Activated T-cell treated with anti-CD3 and anti-CD28 coated beads, Interleukin-2, amount 50 U/mL, for 1 hour (primary cell): ENCODE measurements at places on chromosomes 1 and 21.

DNA sequence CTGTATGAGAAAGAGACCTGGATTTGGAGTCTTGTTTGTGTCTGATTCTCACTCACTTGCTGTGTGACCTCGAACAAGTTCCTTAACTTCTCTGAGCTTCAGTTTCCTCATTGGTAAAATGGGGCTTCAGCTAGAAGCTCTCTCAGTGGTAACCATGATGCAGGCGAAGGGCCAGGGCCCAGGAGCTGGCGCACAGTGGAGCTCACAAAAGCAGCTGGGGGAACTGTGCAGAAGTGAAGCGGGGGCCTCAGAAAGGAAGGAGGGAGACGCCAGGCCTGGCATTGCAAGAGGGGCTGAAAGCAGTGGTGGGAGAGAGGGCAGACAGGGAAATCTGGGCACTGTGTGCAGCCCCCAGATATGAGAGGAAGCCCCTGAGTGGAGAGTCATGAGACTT, 88.9 kb upstream of the RUNX3 start:
- DNase-seq, result no peak

DNA sequence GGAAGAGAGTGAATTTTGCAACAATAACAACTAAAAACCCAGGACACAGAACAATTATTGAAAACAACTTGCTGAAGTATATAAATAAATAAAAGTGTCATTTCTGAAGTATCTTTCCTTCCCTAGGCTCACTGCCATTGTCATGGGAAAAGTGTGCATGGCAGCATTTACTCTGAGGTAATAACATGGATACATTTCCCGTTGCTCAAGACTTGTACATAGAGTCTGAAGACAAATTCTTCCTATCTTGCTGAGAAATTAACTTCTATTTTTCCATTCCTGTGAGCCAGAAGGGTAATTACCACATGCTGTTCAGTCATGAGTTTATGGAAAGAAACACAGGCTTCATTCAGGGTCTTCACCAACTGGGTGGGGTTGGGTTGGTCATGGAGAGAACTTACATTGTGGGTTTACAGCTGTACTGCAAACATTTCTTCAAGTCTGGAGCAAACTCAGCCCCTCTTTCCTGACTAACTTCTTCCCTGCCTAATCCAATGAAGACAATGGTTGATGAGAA, 32.2 kb downstream of the ST6GALNAC3 start:
- no peak for DNase-seq

GRCh38 chr1:37233606-37234005, 199.3 kb upstream of the GRIK3 start:
- no peak for DNase-seq

DNA sequence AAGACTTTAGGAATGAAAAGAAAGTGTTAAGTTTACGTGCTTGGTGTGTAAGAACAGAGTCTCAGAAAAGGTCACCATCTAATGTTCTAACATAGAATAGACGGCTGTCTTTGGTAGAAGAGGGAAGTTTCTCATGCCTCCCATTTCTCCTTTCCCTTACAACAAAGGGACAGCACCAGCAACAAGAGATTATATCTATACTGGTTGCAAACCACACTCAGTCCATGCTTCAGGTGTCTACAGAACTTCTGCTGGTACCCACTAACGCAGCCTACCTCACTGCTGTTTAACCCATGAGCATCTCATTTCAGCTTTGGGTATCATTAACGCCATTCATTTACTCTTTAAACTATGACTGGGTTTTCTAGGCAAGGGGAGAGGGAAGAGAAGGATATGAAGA, 9.2 kb upstream of the ITPKB start:
- no peak for DNase-seq

- DNase-seq, result no peak
Measured at GRCh38 chr21:46468108-46468774, 9.6 kb downstream of the DIP2A start.

GRCh38 chr1:231814521-231814920, 187.9 kb downstream of the DISC1 start:
- no peak for DNase-seq

- DNase-seq, result no peak
Measured at GRCh38 chr21:43934716-43935705, 70.0 kb downstream of the AGPAT3 start.

GRCh38 chr1:92482665-92483609, 3.8 kb downstream of the GFI1 start:
- DNase-seq, result peak; percentile 58

GRCh38 chr1:62228883-62229187, 34.2 kb downstream of the L1TD1 start:
- DNase-seq, result no peak

GRCh38 chr1:231527586-231528171, 790 bp upstream of the TSNAX start:
- DNase-seq, result no peak

- no peak for DNase-seq
Measured at GRCh38 chr1:172179918-172180317, 240.6 kb upstream of the C1orf105 start.

GRCh38 chr1:114003431-114003830, 24.2 kb downstream of the OLFML3 start:
- no peak for DNase-seq

DNA sequence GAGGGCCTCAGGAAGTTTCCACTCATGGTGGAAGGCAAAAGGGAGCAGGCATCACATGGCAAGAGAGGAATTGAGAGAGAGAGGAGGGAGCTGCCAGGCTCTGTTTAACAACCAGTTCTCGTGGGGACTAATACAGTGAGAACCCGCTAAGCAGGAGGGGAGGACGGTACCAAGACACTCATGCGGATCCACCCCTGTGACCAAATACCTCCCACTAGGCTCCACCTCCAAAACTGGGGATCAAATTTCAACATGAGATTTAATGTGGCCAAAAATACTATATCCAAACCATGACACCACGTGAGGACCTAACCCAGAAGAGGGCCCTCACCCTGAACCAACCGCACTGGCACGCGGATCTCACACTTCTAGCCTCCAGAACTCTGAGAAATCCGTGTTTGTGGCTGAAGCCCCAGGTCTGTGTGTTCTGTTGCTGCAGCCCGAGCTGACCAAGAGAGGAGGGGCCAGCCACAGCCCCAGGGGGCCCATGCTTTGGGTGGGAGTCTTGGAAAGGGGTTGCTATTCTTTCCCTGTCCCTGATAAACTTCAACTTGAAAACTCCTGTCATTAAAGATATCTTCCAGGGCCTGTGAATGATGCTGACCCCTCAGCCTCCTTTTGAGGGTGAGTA, 32.0 kb downstream of the TRIM67 start:
- DNase-seq, result no peak

DNA sequence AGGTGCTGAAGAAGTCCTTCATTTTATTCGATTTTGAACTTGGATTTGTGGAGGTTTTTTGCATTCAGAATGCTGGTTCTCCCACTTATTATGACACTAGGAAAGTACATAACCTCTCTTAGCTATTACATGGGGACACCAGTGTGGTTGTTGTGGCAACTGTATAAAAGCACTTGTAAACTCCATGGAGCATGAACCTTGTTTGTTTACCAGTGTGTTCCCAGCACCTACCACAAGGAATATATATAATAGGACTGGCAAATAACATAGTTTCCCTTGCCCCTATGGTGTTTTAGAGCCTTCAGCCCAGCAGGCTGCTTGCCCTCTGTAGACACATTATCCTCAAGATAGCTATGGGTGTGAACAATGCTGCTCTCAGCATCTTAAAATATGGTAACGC, 43.1 kb downstream of the RASSF5 start:
- no peak for DNase-seq

DNA sequence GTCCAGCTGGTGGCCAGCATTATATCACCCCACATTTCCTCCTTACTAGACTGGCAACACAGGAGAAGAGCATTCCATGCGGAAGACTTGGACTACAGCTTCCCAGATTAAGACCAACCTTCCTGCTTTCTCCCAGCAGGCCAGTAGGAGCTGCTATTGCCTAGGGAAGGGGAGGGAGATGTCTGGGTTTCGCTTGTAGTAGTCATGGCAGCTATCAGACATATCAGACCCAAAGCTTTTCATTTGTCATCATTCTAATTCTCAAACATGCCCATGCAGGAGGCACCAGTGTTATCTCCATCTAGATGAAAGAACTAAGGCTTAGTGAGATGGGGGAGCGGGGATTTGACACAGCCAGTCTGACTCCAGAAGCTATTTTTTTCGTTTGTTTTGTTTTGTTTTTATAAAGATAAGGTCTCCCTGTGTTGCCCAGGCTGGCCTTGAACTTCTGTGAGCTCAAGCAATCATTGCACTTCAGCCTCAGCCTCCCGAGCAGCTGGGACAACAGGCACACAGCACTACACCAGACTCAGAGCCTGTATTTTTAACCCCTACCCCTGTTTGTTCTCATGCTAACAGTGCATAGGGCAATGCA, 4.5 kb downstream of the PLA2G2A start:
- DNase-seq, result no peak

DNA sequence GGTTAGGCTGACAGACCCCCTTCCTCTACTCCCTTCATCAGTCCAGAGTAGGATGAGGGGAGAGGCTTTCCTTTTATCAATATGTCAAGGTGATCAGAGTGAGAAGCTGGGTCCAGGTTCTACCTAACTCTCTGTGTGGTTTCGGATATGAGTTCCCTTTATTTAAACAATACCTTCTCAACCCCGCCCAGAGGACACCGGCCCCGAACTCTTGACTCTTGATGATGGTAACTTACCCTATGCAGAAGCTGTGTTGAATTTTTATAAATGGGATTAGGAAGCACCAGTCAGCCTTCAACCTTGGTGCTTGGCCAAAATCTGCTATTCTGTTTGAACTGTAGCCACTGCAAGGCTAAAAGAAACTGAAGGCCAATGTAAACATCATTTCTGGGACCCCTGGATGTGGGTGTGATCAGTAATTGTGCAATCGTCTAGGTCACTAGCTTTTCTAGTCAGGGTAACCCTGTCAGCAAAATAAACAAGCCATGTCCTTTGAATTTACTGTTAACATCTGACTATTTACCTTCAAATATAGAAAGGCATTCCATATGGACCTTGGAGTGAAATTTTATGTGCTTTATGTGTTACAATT, 398.3 kb downstream of the SEC16B start:
- DNase-seq, result no peak
